ENCODE measurements at places on chromosomes 6 and 20.

DNA sequence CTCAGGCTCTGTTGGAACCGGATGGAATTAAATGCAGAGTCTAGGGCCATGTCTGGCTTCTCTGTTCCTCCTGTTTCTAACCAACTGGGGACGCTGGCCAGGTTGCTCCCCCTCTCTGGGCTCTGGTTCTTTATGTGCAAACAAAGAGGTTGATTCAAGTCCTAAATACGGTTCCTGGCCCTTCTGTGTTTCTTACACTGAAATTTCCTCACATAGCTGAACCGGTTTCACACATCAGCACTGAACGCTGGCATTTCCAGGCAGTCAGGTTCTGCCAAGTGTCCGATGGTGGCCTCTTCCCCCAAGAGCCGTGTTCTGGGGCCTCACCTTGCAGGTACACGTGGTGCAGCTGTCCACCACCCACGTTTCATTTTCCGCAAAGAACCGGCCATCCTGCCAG, 13.5 kb downstream of the THBS2 start:
- no peak for DNase-seq

DNA sequence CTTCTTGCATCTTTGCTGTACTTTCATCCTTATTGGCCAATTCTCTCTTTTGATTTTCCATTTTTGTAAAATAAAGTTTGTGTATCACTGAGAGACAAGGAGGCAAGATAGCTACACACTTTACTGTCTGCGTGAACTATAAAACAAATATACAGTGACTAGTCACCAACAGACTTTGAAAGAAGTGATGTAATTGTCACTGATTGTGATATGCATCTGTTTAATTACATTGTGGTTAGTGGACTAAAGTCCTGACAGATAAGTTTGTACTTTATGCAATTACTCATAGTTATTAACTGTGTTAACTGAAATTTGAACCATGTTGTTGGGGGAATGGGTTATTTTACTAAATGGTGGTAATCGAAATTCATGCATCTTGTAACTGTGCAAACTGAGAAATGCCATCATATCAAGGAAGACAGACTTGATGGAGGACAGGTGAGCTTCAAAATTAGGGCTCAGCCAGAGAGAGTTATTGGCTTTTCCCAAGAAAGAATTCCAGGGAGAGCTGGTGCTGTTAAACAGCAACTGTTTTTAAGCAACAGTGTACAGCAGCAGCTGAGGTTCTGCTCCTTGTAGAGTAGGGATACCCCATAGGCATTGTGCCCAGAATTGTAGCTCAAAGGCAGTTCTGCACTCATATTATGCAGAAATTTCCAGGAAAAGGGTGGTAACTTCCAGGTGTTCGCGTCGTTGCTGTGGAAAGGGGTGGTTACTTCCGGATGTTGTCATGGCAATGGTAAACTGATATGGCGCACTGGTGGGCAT, 62.9 kb downstream of the EFHC1 start:
- DNase-seq = no peak

GRCh38 chr6:68641172-68641571, 6.1 kb downstream of the ADGRB3 start:
- DNase-seq = no peak

- no peak for DNase-seq
These were observed 60.8 kb upstream of the SSTR4 start for GRCh38 chr20:22974354-22974753.

GRCh38 chr6:36666826-36667591, 11.5 kb upstream of the CDKN1A start:
- peak; percentile 66 for DNase-seq

DNA sequence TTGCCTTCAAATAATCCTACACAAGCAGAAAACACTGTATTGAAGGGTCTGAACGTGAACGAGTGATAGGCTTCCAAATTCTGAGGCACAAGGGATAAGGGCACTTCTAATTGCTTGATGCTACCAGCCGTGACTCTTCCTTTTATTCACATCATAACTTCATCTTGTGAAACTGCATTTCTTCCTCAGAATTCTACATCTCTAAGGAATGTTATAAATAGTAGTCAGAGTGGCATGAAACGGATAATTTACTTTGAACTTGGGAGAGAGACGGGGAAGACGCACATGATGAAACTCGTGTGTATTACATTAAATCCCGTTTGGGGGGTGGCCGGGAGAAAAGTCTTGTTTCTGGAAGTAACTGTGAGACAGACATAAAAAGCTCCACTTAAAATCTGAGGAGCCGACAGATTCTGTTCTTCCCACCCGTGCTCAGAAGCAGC, 754 bp downstream of the HDDC2 start:
- DNase-seq = no peak

- DNase-seq = no peak
These were observed 178.9 kb upstream of the MYLIP start for GRCh38 chr6:15949982-15950381.

DNA sequence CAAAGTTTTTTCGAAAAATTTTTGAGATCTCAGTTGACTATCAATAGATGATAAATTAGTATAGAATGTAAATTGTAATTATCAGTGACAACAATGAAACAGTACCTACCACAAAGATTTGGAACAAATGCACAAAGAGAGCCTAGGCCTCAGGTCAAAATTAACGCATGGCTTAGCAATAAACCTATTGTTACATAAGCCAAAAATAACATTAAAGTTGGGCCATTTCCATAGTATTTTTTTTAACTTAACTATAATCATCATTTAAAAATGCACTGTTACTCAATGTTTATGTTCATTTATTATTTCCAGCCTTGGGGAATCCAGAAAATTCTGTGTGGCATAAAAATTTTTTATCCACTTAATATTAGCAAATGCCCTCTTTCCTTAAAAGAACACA, 117.0 kb downstream of the EPB41L2 start:
- DNase-seq = no peak

GRCh38 chr6:104252276-104252675, 607.4 kb downstream of the HACE1 start:
- no peak for DNase-seq

DNA sequence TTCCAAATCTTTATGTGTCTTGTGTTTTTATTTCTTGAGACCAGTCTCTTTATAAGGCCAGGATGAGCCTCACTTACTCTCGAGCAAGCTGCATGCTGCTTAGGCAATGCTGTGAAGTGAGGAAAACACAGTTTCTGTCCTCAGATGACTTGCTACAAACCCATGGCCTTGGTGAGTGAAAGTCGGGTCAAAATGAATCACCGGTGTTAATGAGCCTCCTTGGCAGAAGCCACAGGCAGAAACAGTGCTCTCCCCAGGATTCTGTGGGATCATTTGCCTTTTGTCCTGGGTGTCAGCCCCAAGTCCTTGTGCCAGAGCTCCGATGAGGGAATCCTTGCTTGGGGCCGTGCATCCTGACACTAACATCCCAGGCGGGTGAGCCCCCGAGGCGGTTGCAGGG, 482.5 kb downstream of the QKI start:
- DNase-seq = no peak

GRCh38 chr6:124974771-124975377, 12.6 kb downstream of the RNF217 start:
- DNase-seq = no peak

DNA sequence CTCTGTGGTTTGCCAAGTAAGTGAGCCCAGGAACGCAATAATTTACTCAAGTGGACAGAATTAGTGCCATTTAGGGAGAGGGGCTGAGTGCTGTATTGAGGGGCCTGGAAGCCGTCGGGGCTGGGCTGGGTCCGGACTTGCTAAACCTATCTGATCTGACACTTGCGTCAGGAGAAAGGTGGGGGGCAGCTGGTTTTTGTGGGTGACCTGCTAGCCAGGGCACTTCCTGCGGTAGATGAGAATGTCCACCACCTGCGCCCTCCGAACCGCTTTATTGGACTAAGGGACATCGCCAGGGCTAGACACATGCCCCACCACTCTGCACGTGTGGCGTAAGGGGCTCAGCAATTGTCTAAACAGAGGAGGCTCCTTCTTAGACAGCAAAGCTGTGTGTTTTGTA, 139.1 kb downstream of the CDH4 start:
- no peak for DNase-seq

Measured in NCI-H2107 (cell line).